A172 (cell line): ENCODE measurements at places on chromosomes 2 and 18. TPM values are rescaled to one million over a fixed set of nuclear protein-coding genes. Genes with fewer than 3 reads are reported as not detected.

- no peak for DNase-seq
Measured at GRCh38 chr2:238925281-238925680, 77.4 kb downstream of the TWIST2 start.

DNA sequence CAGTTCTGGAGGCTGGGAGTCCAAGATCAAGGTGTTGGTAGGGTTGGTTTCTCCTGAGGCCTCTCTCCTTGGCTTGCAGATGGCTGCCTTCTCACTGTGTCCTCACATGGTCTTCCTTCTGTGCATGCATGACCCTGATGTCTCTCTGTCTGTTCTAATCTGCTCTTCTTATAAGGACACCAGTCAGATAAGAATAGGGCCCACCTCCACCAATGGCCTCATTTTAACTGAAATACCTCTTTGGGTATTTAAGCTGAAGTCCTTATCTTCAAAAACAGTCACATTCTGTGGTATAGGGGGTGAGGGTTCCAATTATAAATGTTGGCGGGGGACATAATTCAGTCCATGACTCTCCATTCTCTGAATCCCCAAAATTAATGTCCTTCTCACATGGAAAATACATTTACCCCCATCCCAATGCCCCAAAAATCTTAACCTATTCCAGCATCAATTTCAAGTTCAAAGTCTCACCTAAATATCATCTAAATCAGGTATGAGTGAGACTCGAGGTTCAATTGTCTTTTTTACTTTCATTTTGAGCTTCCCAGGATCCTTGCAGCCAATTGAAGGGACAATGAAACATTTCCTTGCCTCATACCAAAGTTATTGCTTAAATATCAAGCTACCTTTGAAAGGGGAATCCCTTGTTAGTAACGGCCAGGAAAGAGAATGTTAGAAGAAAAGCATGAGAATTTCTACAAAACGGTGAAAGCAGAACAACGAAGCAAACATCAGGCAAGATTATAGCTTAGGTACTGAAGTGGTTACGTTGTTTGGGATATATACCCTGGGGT is 20.6 kb upstream of the CNOT11 start:
- DNase-seq, result no peak

DNA sequence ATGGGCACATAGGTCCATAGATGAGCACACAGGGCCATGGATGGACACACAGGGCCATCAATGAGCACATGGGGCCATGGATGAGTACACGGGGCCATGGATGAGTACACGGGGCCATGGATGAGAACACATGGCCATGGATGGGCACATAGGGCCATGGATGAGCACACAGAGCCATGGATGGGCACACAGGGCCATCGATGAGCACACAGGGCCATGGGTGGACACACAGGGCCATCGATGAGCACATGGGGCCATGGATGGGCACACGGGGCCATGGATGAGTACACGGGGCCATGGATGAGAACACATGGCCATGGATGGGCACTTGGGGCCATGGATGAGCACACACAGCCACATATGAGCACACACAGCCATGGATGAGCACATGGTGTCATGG is 192.6 kb upstream of the HDAC4 start:
- no peak for DNase-seq

DNA sequence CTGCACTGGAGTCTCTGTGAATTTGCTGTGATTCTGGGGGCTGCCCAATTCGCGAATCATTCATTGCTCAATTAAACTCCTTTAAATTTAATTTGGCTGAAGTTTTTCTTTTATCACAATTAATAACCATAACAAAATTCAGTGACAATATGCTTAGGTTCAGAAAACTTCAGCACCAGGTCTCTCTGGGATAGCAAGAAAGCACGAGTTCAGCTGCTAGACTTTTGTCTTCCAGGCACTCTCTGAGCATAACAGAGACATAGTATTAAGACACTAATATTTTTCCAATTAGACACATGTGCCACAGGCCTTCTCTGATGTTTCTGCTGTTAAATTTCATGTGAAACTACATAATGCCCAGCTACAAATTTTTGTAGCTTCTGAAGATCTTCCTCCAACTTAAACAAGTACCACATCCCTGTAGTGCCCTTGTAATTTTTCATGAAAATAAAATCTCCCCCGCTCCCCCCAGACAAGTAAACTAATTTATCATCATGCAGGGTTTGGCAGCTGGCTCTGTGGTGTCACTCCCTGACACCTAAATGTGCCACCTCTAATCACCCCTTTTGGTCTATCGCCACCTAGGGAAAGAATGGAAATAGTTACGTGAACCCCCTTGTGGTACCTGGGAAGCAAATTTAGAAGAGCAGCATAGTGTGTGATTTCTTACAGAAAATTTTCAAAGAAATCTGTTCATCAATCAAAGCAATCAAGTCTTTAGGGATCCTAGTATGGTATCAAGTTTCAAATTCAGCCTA is 94.1 kb downstream of the CSRNP3 start:
- peak; percentile 8 for DNase-seq

DNA sequence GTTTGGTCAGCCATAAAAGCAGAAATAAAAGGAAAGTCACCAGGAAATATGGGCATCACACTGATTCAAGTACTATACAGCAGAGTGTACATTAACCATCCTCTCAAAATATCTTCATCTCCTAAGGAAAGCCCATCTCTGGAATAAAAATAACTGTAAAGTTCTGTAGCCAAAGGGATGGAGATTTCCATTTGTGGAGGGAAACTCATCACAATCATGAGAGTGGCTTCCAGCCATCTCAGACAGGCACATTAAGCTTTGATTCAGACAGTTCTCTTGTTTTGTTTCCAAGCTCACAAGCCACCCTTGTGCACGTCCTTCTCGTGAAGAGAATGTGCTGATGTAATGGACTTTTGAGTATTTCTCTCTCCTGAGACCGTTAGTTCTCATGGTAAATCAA is 695.5 kb downstream of the LRRTM4 start:
- DNase-seq, result no peak

- peak; percentile 16 for DNase-seq
Measured at GRCh38 chr2:236352761-236353593, 88.8 kb upstream of the ASB18 start.

DNA sequence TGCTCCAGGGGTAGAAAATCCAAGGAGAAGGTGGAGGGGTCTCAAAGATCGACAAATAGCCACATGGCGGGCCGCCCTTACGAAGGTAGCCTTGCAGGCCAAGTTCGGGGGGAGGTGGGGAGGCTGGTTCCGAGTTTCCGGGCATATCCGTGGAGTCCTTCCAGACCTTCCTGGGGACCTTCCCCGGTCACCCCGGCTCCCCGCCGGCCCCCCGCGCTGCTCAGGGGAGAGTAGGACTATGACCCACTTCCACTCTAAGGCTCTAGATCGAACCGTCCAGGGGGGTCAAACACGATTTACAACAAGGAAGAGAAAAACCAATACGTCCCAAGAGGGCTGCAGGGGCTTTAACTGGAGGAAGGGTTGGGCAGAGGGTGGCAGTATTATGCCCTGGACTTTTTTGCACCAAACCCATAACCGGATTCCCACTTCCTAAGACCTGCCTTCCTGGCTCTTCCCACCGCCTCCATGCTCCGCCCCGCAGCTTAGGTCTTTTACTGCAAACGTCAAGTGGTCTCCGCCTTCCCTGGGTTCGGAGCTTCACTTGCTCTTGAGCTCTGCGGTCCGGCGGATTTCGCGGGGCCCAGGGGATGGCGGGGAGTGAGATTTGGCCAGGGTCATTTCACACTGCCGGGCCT is 779 bp upstream of the LYPD6 start:
- DNase-seq, result peak; percentile 84

CABYR gene
- 16.3 and 24.6 TPM in 2 replicates for total RNA-seq

RETSAT gene
- total RNA-seq, result 40.5 and 41.5 TPM in 2 replicates

SERPINB13 gene
- total RNA-seq, result not detected in 2 replicates

LHCGR gene
- total RNA-seq, result not detected in 2 replicates

ONECUT2 gene
- total RNA-seq, result 0.36 and 0.71 TPM in 2 replicates

TMEM169 gene
- 0.48 and 0.52 TPM in 2 replicates for total RNA-seq

DIPK1C gene
- 0.02 TPM in 1 of 2 replicates, not detected in the other for total RNA-seq
